ENCODE measurements at places on chromosomes 5 and 9. TPM values are rescaled to one million over a fixed set of nuclear protein-coding genes. Genes with fewer than 3 reads are reported as not detected.

Gene INSYN2B
- total RNA-seq: 0.76 TPM

Gene GNA14
- total RNA-seq: 0.51 TPM

Gene SLC23A1
- 0.38 TPM for total RNA-seq

Gene C5orf46
- total RNA-seq: 1.1 TPM

Gene GBGT1
- 5.3 TPM for total RNA-seq

Gene CHSY3
- 3.9 TPM for total RNA-seq

Gene CCNI2
- 1.1 TPM for total RNA-seq

Gene RAI14
- total RNA-seq: 118 TPM

Gene PCDHB7
- total RNA-seq: 0.63 TPM

Gene ADAMTS2
- total RNA-seq: 3.1 TPM

Gene AGXT2
- total RNA-seq: not detected

Gene TMED9
- total RNA-seq: 148 TPM

Gene TENT4A
- total RNA-seq: 13.3 TPM

Gene PCDHB12
- 0.25 TPM for total RNA-seq

Gene HEXB
- total RNA-seq: 196 TPM

Gene TICAM2
- total RNA-seq: 0.89 TPM

Gene ZCCHC10
- 8.8 TPM for total RNA-seq

Gene NEUROG1
- not detected for total RNA-seq

Gene DMRTA1
- 1.9 TPM for total RNA-seq

Gene F2RL1
- 88.1 TPM for total RNA-seq

Gene PTBP3
- 76.6 TPM for total RNA-seq

Gene IL33
- total RNA-seq: not detected

Gene NR5A1
- not detected for total RNA-seq

Gene HTR4
- total RNA-seq: not detected

Gene SLC6A18
- not detected for total RNA-seq

Gene SLC25A2
- total RNA-seq: not detected

Gene TIMD4
- total RNA-seq: 0.38 TPM

Gene WDR38
- total RNA-seq: not detected

Gene GRXCR2
- not detected for total RNA-seq

Gene GABRA1
- not detected for total RNA-seq

Gene TAF11L9
- total RNA-seq: not detected

Gene GRIN3A
- total RNA-seq: not detected

Gene ZFR
- total RNA-seq: 38.8 TPM

Gene SPATA31C1
- 0.13 TPM for total RNA-seq

Gene OR13C9
- not detected for total RNA-seq

Gene ABLIM3
- total RNA-seq: 4.2 TPM

Gene TCF7
- 2.6 TPM for total RNA-seq

Gene RASEF
- total RNA-seq: 2.9 TPM

Gene ANKRD20A1
- 0.16 TPM for total RNA-seq

Gene LHX6
- total RNA-seq: under 0.01 TPM

Gene FOXI1
- not detected for total RNA-seq

Gene DIPK1B
- 18.1 TPM for total RNA-seq

Gene LEAP2
- not detected for total RNA-seq

Gene EGFLAM
- total RNA-seq: 2.2 TPM

Gene SOHLH1
- total RNA-seq: not detected

Gene OTP
- total RNA-seq: not detected

Gene SHOC1
- total RNA-seq: not detected

Gene CFAP157
- total RNA-seq: not detected

Gene OGN
- not detected for total RNA-seq

Gene FOXD4L4
- not detected for total RNA-seq

Gene FAM169A
- 4.3 TPM for total RNA-seq

Gene TMEM161B
- total RNA-seq: 4.3 TPM

Gene SREK1
- 19.9 TPM for total RNA-seq

Gene KCNN2
- total RNA-seq: not detected

Gene PDE8B
- total RNA-seq: not detected

Gene NRG2
- total RNA-seq: under 0.01 TPM

Gene MEGF9
- total RNA-seq: 10.8 TPM
